ENCODE measurements at places on chromosomes 5 and 9.

DNA sequence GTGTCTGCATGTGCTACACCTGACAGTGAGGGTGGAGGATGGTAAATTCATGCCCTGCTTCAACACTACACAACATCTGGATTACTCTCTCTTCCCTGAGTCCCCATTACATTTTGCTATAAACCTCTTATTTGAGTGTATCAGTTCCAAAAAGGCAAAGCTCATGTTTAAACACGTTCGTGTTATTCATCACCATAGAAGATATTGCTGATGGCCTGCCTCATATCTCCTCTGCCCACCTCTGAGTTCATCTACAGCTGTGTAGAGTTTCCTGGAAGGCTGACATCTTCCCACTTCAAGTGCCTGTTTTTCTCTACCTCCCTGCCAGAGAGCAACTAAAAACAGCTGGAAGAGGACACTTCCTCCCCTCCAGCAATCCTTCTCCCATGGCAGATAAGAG is 433.2 kb downstream of the ISL1 start:
- DNase-seq: no peak

- DNase-seq: no peak
Observed at GRCh38 chr9:89419978-89420394, 77.9 kb downstream of the SEMA4D start.

GRCh38 chr5:132396589-132397031 is 27.1 kb downstream of the SLC22A5 start:
- no peak for DNase-seq

- no peak for DNase-seq
Observed at GRCh38 chr5:582936-583635, 29.1 kb upstream of the CEP72 start.

- no peak for DNase-seq
Observed at GRCh38 chr5:55816342-55816741, 34.8 kb upstream of the IL31RA start.

- DNase-seq: no peak
Observed at GRCh38 chr9:89524963-89525362, 27.1 kb upstream of the SEMA4D start.

DNA sequence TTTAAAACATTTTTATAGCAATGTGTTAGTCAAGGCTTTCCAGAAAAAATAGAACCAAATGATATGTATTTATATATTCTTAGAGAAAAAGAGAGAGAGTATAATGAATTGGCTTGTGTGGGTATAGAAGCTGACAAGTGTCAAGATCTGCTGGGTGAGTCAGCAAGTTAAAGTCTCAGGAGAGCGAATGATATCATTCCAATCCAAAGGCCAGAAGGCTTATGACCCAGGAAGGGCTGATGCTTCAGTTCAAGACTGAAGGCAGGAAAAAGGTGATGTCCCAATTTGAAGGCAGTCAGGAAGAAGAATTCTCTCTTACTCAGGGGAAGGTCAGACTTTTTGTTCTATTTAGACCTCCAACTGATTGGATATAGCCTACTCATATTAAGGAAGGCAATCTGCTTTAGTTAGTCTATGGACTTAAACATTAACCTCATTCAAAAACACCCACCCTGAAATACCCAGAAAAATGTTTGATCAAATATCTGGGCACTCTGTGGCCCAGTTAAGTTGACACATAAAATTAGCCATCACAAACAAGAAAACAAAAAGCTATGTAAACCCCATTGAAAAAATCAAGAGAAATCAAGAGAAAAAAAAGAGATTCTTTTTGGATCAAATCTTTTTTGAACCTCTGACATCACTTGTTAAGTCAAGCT is 189.6 kb downstream of the PIK3R1 start:
- DNase-seq: no peak

- DNase-seq: no peak
Observed at GRCh38 chr5:25909163-25909562, 1129.2 kb downstream of the CDH9 start.

DNA sequence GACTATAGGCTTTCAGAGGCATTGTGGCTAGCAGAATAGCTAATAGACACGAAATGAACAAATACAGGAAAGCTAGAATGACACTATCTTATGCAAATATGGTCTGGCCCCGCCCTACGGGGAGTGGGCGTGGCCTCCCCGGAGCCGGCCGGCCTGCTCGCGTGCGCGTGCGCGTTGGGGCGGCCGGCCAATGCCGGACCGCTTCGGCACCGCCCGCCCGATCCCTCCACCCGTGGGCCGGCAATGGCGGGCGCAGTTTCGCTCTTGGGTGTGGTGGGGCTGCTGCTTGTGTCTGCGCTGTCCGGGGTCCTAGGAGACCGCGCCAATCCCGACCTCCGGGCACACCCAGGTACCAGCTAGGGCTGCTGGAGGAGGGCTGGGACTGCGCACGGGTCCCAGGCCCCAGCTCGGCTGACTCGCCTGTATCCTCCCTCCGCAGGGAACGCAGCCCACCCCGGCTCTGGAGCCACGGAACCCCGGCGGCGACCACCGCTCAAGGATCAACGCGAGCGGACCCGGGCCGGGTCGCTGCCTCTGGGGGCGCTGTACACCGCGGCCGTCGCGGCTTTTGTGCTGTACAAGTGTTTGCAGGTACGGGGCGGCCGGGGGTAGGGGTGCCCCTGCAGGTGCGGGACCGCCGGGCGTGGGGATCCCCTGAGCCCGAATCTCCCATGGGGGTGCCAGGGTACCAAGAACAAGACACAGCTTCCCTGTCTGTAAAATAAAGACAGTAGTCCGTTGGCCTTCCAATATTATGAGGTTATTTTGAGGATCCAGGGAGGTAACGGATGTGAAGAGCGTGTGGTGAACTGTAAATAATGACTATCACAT is at the start of gene CCDC107:
CCDC107 (plus strand) TSS at position 156 of the 831 bp plus-strand sequence; CDS start at position 244, 88 bp downstream.
- peak; percentile 95 for DNase-seq

DNA sequence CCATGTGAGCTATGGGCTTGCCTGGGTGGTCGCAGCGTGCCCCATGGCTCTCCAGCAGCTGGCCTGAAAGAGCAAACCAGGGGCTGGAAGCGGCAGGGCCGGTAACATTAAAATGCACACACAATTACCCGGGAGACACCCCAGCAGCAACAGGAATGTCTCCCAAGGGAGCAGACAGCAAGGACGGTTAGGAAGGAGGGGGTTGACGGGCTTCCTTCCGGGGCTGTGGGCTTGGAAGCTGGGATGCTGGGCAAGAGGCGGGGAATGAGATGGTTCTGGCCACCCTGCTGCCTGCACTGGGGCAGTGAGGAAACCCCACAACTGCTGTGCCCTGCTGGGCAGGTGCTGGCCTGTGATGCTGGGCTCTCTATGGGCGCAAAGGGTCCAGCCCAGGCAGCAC is 71.8 kb upstream of the ADAMTS2 start:
- DNase-seq: no peak

- peak; percentile 31 for DNase-seq
Observed at GRCh38 chr5:112012104-112012503, 255.1 kb upstream of the NREP start.

GRCh38 chr9:93133681-93134014 is 403 bp downstream of the NINJ1 start:
- no peak for DNase-seq

- DNase-seq: peak; percentile 35
Observed at GRCh38 chr9:115118879-115119218, 892 bp upstream of the TNC start.

- no peak for DNase-seq
Observed at GRCh38 chr9:7103367-7103766, 345.6 kb downstream of the KDM4C start.

All from midbrain (tissue), 1 donor.